ENCODE measurements at places on chromosomes 5 and 9. TPM values are rescaled to one million over a fixed set of nuclear protein-coding genes. Genes with fewer than 3 reads are reported as not detected.

The ITGA2 gene
- 28.4 TPM for total RNA-seq

The DOCK8 gene
- total RNA-seq: not detected

- no peak for DNase-seq
These were observed 25.2 kb downstream of the GLT6D1 start for GRCh38 chr9:135613946-135614805.

DNA sequence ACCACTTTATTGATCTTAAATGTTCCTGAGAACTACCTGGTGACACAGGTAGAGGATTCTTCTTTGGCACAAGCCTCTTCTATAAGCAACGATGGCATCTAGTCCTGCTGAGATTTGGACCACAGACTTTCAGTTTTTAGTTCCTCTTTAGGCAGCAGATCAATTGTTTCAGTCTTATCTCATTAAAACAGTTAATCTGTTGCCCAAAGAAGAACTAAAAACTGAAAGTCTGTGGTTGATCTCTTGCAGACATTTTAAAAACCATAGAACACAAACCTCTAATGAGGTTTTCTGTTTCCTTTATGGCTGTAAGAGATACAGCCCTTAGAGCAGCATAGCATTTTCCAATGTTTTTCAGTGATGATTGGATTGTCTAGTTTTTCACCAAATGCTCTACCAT, 480.9 kb downstream of the MTRR start:
- DNase-seq: no peak

DNA sequence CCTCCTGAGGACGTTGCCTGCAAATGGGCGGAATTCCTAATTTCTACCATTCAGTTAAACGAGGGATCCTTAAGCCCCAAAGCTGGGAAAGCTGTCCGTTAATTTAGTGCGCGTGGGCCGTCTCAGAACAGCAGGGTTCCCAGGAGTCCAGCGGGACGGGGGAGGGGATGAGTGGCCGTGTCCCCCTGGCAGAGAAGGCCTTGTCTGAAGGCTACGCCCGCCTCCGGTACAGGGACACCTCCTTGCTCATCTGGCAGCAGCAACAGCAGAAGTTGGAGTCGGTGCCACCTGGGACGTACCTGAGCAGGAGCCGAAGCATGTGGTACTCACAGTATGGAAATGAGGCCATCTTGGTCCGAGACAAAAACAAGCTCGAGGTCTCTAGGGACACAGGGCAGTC, 1.3 kb downstream of the BRD3OS start:
- DNase-seq: no peak

- DNase-seq: no peak
These were observed 20.5 kb downstream of the ERAP2 start for GRCh38 chr5:96896806-96897205.

GRCh38 chr5:3361811-3362605, 233.6 kb upstream of the IRX1 start:
- DNase-seq: no peak

The GFRA3 gene
- not detected for total RNA-seq

The FSD1L gene
- 6.0 TPM for total RNA-seq

- peak; percentile 22 for DNase-seq
These were observed 31.1 kb downstream of the FBXW11 start for GRCh38 chr5:171975262-171975876.

DNA sequence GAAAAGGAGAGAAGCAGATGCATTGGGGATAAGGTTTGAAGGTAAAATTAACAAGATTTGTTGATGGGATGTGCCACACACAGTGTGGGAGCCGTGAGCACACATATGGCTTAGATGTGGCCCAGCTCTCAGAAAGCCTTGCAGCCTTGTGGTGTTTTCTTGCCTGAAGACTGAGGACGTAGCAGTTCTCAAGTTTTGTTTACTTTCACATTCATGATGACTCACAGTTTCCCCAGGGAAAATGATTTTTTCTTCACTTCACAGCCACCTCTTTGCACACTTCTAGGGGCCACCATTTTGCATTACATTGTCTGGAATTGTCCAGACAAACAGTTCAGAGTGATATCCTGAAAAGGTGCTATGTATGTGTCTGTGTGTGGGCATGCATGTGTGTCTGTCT, 126.2 kb downstream of the BASP1 start:
- DNase-seq: peak; percentile 78

The CFAP90 gene
- total RNA-seq: not detected

GRCh38 chr5:17315710-17316221, 98.3 kb downstream of the BASP1 start:
- DNase-seq: peak; percentile 56

Data from RPMI7951 (cell line).